Fibroblast of mammary gland (primary cell): ENCODE measurements at places on chromosomes 2 and 18.
A peak's percentile ranks its signal among the peaks of the same experiment; 100 is the strongest.

DNA sequence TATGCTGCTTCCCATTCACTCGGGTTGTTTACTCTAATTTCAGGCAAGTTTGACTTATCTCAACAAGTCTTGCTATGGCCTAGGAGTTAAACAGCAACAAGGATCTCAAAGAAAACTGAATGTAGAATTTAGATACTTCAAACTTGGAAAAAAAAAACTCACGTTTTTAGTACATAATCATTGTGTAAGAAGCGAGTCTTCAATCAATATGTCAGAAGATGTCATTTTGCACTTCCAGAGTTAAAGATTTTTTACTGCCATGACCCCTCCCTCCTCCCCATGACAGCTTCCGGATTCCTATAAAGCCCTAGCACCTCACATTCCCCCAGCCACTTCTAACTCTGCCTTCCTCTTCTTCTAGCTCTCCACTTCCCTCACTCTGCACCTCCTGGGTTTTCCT lies 133.4 kb downstream of the SS18 start:
- DNase-seq = no peak

DNA sequence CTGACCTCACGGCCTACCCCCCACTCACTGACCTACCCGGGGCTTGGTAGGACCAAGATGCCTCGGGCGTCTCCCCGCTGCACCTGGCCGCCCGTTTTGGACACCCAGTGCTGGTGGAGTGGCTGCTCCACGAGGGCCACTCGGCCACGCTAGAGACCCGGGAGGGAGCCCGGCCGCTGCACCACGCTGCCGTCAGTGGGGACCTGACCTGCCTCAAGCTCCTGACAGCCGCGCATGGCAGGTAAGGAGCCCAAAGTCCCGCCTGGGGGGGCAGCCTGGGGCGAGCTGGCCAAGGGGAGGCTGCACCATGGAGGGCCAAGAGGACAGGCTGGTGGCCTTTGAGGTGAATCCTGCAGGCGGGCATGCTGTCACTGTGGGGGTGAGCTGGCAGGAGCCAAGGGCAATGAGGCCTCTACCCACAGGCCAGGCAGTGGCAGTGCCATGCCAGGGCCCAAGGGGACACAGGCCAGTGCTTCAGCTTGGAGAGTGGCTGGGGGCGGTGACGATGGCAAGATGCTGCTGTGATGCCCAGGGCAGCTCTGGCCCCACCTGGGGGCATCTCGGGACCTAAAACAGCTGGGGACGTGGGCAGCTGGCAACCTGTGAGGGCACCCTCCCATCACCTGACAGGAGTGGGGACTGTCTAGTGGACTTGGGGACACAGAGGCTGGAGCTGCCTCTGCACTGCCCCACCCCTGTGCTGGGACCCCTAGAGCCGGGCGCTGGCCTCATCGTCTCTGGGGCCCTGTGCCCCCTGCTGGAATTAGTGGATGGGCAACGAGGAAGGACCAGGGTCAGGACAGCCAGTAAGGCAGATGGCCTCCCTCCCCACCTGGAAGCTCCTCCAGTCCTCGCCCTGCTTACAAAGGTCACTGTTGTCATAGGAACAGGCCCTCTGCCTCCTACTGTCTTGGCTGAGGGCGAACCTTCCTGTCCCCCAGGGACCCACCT lies 2.0 kb downstream of the ESPNL start:
- no peak for DNase-seq

- DNase-seq = no peak
Observed at GRCh38 chr2:189485146-189485545, 43.9 kb downstream of the WDR75 start.

GRCh38 chr2:168663993-168664392 lies 138.4 kb upstream of the NOSTRIN start:
- no peak for DNase-seq

- no peak for DNase-seq
Observed at GRCh38 chr2:234904785-234905184, 47.0 kb upstream of the SH3BP4 start.

GRCh38 chr2:189411860-189412259 lies 29.4 kb upstream of the WDR75 start:
- DNase-seq = peak; percentile 98

DNA sequence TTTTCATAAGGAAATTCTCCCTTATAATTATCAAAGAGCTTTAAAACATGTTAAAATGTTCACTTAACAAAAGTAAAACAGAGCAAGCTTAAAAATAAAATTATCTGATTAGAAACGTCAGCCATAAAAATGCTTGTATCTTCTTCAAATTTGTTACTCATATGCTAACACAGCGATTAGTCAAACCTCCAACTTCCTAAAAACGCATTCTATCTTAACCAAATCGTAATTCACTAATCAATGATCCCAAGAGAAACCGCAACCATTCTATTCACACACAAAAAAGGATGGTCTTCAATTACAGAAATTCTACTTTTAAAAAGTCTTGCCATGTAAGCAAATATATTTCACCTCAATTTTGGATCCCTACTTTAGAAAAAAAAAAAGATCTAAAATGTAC lies 1.9 kb downstream of the STK17B start:
- peak; percentile 58 for DNase-seq

DNA sequence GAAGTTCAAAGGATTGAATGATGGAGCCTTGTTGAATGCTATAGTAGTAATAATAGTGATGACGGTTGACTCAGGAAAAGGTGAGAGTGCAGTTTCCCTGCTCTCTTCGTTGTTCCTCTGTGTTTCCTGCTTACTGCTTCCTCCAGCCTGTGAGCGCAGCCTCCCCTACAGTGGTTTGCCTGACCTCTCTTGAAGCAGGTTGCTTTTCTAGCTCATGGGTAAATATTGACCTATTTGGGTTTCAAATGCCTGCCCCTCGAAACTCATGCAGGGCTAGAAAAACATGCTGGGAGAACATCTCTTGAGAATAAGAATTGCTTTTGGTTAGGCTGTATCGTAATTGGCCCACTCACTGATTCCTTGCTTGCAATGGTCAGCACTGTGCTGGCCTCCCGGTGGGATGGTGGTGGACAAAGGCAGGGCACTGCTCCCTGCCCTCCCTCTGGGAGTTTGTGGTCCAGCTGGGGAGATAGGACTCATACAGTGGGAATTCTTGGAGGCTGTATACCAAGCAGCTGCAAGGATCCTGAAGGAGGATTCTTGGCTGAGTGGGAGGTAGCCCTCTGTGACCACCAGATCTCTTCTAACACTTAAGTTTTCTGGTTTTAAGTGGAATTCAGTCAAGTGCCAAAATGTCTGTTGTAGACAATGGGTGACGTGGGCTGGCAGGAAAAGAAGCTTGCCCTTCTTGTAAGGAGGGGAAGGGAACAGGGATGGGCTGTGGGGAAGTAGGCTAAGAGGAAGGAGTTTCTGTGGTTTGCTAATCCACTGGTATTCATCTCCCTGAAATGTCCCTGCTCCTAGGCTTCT lies 5.4 kb upstream of the RNF181 start:
- peak; percentile 97 for DNase-seq

- no peak for DNase-seq
Observed at GRCh38 chr2:742221-742620, 65.0 kb upstream of the TMEM18 start.

- no peak for DNase-seq
Observed at GRCh38 chr2:112794841-112795240, 10.5 kb upstream of the IL1A start.
